ENCODE measurements at places on chromosomes 5 and 9.

DNA sequence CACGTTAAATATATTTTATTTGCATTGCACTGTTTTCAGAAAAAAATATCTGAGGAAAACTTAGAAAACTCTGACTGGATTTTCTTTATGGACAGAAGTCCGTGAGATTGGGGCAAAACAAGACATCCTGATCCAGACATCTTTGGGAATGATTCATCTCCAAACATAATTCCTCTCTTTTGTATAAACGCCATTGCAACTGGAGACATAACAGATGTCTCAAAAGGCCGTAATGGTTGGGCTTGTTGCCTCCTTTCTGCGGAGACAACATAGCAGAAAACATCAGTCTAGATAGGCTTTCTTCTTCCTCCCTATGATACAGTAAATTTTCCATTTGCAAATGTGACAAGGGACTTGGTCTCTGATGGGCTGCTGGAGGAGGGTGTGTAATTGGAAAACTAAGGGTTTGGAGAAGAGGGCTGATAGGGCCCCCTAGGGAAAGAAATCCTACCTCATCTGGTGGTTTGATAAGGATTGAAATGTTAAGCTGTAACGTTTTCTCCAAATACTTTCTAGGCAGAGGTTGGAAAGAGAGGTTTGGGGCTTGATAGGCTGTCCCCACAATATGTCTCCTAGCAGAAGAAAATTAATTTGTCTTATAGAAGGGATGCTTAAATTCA is 631.5 kb upstream of the ST8SIA4 start:
- DNase-seq, result no peak

DNA sequence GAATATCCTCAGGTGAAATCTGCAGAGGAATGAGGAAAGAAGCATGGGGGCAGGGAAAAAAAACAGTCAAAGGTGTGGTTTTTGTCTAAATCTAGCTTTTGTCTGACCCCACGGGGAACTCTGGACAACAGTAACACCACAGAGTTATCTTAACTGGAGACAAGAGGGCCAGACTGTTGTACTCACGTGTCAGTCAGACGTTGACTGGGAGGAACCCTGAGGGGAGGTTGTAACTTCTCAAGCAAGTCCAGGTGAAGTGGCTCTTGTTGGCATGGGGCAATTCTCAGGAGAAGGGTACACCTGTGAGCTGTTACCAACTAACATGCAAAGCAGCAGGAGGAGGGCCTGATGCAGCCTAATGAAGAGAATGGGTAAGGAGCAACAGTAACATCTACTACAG is 44.1 kb upstream of the SHISAL2B start:
- no peak for DNase-seq

GRCh38 chr5:67050125-67050524 is 146.5 kb downstream of the CD180 start:
- no peak for DNase-seq

DNA sequence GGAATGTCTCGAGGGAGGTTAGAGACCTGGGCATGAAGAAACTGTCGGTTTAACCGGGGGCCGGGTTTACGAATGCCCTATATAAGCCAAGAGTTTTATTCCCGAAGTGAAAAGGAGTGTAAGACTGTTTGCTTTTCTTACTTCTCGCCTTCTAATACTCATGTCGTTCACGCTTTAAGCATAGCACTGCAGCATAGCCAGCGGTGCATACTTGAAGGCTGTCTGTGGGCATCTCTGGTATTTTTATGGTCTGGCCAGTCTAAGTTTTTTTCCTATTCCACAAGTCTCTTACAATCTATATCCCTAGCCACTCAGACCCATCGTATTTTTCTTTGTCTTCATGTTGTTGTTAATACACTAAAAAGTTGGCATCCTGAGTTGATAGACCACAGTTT is 1.2 kb downstream of the UHRF2 start:
- DNase-seq, result no peak

GRCh38 chr9:111386386-111386785 is 56.4 kb upstream of the OR2K2 start:
- no peak for DNase-seq

DNA sequence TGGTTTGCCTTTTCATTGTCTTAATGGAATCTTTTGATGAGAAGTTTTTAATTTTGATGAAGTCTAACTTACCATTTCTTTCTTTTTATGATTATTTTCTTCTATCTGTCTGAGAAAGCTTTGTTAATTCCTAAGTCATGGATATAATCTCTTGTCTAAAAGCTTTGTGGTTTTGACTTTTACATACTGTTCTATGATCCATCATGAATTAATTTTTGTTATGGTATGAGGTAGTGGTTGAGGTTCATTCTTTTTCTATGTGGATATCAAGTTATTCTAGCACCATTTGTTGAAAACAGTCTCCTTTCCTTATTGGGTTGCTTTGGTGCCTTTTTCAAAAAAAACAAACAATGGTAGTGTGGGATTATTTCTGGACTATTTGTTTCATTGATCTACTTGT is 20.4 kb downstream of the FBXO10 start:
- DNase-seq, result no peak

DNA sequence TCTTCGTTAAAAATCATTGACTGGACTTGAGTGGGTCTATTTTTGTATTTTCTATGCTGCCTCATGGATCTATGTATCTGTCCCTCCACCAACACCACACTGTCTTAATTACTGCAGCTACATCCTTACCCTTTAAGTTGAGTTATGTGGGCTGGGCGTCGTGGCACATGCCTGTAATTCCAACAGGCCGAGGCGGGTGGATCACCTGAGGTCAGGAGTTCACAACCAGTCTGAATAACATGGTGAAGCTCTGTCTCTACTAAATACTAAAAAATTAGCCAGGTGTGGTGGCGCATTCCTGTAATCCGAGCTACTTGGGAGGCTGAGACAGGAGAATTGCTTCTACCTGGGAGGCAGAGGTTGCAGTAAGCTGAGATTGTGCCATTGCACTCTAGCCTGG is 48.2 kb downstream of the XRCC4 start:
- no peak for DNase-seq

- no peak for DNase-seq
Measured at GRCh38 chr5:113337515-113338415, 97.0 kb downstream of the TSSK1B start.

- no peak for DNase-seq
Measured at GRCh38 chr9:31637265-31637664, 747.2 kb upstream of the ACO1 start.

GRCh38 chr5:65913519-65913918 is 12.9 kb upstream of the ERBIN start:
- DNase-seq, result no peak

DNA sequence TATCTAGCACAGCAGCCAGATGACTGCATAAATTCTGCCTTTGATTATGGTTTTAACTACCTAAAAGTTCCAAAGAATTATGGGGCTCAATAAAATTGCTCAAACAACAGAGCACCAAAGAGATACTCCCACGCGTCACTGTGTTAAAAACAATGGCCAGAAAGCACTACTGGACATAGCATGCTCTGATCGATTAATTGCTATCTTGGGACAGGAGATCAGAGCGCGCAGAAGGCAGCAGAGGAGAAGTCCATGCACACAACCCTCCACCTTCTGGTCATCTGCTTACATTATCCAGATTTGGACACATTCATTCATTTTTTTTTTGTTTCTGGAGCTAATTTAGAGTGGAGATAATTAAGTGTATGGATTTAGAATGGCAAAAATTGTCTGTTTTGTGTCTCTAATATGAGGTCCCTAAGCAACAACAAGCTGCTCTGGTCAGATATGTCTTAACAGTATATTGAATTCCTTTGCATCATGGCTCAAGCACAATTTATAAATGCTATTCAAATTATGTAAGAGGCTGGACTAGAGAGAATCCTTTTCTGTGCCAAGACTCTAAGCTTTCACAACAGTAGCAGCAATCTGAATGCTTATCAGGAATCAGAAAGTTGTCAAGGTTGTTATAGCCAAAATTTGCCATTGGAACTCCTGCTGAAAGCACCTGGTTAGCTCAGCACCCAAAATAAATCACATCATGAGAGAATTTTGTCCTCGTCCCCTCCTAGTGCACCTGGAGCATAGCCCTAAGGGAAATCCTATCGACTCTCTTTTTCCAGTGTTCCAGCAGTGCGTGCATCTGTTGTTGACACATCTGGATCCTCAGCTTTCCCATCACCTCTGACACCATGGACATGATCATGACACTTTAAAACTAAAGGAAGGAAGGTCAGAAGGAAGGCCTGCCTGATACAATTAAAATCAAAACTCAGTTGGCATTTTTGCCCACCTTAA is 98.6 kb upstream of the HMHB1 start:
- DNase-seq, result no peak

DNA sequence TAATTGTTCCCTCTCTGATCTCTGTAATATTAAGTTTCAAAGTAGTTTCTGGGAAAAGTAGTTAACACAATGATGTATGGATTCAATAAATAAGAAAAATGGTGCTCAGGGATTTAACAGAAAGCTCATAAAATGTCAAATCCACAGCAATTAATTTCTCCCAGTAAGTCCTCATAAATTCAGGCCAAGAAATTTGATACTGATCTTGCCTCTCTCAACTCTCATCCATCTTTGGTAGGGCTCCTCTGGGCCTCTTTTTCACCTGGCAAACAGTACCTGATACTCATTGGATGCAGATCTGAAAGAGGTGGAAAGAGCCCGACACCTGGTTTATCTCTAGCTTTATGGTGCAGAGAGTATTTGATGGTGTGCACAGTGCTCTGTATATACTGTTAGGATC is 106.1 kb downstream of the STK32A start:
- DNase-seq, result no peak

GRCh38 chr5:67493676-67494075 is 297.1 kb upstream of the CD180 start:
- DNase-seq, result no peak

- peak; percentile 61 for DNase-seq
Measured at GRCh38 chr5:173618927-173619519, 2.6 kb upstream of the BOD1 start.
